Thoracic aorta (tissue), 2 donors: ENCODE measurements at places on chromosomes 4 and X. TPM values are rescaled to one million over a fixed set of nuclear protein-coding genes. Genes with fewer than 3 reads are reported as not detected.

The STK32B gene
- 4.5 TPM for total RNA-seq

DNA sequence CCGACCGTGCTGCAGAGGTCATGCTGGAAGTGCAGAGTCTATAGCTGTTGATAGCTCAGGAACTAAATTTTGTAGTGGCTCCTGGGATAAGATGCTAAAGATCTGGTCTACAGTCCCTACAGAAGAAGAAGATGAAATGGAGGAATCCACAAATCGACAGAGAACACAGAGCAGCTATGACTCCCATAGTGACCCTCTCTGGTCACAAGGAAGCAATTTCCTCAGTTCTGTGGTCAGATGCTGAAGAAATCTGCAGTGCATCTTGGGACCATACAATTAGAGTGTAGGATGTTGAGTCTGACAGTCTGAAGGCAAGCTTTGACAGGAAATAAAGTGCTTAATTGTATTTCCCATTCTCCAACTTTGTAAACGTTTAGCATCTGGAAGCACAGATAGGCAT, 8.8 kb downstream of the MANBA start:
- no peaks in the 10 kb centered on the region for H3K27me3 ChIP-seq
- no peak overlapping the region for H3K27ac ChIP-seq
- no peaks in the 10 kb centered on the region for H3K36me3 ChIP-seq
- no peak overlapping the region for H3K4me3 ChIP-seq
- no peaks in the 10 kb centered on the region for H3K4me1 ChIP-seq

DNA sequence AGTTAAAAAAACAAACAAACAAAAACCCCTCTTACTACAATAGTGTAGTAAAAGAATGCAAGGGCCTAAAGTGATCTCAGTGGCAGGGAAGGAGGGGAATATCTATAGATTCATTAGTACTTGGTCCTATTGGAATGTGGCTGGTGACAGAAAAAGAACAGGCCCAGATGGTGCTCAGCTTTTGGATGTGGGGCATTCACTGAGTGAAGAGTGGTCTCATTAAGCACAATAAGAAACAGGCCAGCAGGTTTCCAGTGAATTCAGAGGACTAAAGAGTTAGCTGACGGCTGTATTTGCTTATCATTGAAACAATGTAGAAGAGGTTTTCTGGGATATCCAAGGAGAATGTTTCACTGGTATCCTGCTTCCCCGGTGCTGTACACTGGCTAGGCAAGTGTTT, 243.8 kb upstream of the HHIP start:
- DNase-seq, result no peak
- no peaks in the 10 kb centered on the region for H3K36me3 ChIP-seq
- H3K4me3 ChIP-seq, result no peak overlapping the region
- no peak overlapping the region for H3K27ac ChIP-seq
- H3K4me1 ChIP-seq, result peaks cover 9% of the 10 kb centered on the region

DNA sequence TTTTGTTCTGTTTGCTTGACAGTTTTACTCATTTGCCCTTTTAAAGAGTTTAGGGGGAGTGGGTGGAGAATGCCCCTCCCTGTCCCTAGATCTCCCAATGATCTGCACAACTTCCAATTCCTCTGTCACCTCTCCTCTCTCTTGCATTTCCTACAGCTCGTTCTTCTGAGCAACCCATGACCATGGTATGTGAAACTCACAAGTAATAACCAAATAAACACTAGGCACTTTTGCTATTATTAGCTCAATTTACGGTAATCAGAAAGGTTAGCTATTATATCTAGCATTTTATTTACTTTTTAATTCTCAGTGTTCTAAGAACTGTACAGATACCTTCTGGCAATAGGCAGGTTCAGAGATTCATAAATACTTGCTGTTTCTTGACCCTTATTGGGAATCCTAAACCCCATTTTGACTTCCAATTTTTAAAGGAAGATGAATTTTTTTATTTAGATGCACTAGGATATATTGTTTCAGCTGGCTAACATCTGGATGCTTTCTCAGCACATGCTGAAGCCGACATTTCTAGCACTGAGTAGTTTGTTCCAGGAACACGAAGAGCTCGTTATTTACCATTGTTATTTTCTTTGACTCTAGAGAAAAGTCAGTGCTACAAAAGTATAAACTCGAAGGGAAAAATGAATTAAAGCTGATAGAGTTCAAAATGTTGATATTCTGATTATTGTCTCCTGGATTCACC, 194.7 kb upstream of the TLL1 start:
- no peaks in the 10 kb centered on the region for H3K27me3 ChIP-seq
- H3K4me1 ChIP-seq, result no peaks in the 10 kb centered on the region
- no peak overlapping the region for H3K27ac ChIP-seq
- no peak overlapping the region for H3K4me3 ChIP-seq

GRCh38 chrX:67353651-67354370, 190.0 kb upstream of the AR start:
- H3K4me1 ChIP-seq, result no peaks in the 10 kb centered on the region
- no peak overlapping the region for H3K27ac ChIP-seq
- H3K36me3 ChIP-seq, result no peaks in the 10 kb centered on the region
- no peak overlapping the region for H3K4me3 ChIP-seq
- H3K27me3 ChIP-seq, result no peaks in the 10 kb centered on the region
- DNase-seq, result no peak
